ENCODE measurements at places on chromosomes 1 and 21. TPM values are rescaled to one million over a fixed set of nuclear protein-coding genes. Genes with fewer than 3 reads are reported as not detected.

LYPLA2 gene
- 62.0 TPM for total RNA-seq

PCP4L1 gene
- total RNA-seq = not detected

ADAMTS5 gene
- total RNA-seq = not detected

C8A gene
- total RNA-seq = not detected

USP25 gene
- 13.4 TPM for total RNA-seq

RAB42 gene
- total RNA-seq = 2.2 TPM

UTS2 gene
- not detected for total RNA-seq

ADGRB2 gene
- 5.9 TPM for total RNA-seq

CR2 gene
- total RNA-seq = not detected

KRTAP10-4 gene
- not detected for total RNA-seq

PDC gene
- not detected for total RNA-seq
